IMR-90 (cell line): ENCODE measurements at places on chromosomes 5 and 9.

- H3K36me3 ChIP-seq = no peaks in the 10 kb centered on the region
- no peaks in the 10 kb centered on the region; the same call in 1 of the 2 replicates for H3K27me3 ChIP-seq
- no peak overlapping the region for H3K4me3 ChIP-seq
- H3K27ac ChIP-seq = no peak overlapping the region
- H3K4me1 ChIP-seq = no peaks in the 10 kb centered on the region
These were observed 112.5 kb upstream of the SELENOP start for GRCh38 chr5:42924226-42924625.

DNA sequence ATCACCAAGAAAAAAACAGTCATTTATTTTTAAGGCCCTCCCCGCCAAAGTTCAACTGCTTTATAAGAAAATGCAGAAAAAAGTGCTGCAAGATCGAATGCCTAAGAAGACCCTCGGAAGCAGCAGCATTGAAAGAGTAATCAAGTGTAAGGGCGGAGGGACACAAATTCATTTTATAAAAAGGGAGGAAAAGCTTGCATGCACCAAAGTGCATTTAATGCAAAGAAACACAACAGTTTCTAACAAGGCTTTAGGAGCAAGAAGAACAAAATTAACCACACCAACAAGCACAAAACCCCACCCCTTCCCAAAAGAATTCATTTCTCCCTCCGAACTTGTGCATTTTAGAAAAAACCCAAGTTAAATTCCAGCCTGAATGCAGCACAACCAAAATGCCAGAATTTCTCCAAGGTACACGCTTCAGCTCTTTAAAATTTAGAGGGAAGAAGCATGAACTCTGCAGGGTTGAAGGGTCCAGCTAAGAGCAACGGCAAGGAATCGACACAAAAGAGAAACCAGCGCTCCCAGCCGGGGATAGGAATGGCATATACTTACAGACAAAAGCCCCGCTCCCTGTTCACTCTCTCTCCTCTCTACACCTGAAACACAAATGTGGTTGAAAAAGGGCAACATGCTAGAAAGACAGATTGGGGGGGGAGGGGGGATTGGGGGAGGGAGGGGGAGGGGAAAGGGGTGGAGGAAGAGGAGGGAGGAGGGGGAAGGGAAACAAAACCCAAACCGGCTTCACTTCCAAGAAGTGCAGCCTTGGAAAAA lies at the start of gene NREP:
TSS of gene NREP (minus strand) at position 614 of the 774 bp plus-strand sequence. CDS start 1,422 bp downstream, outside the sequence.
- peak within 1 kb of the TSS; percentile 93 for H3K27ac ChIP-seq
- DNase-seq = no peak
- H3K4me1 ChIP-seq = peaks cover 2% of the 10 kb centered on the region
- peak within 1 kb of the TSS; percentile 95 for H3K4me3 ChIP-seq
- H3K36me3 ChIP-seq = no peaks in the 10 kb centered on the region

DNA sequence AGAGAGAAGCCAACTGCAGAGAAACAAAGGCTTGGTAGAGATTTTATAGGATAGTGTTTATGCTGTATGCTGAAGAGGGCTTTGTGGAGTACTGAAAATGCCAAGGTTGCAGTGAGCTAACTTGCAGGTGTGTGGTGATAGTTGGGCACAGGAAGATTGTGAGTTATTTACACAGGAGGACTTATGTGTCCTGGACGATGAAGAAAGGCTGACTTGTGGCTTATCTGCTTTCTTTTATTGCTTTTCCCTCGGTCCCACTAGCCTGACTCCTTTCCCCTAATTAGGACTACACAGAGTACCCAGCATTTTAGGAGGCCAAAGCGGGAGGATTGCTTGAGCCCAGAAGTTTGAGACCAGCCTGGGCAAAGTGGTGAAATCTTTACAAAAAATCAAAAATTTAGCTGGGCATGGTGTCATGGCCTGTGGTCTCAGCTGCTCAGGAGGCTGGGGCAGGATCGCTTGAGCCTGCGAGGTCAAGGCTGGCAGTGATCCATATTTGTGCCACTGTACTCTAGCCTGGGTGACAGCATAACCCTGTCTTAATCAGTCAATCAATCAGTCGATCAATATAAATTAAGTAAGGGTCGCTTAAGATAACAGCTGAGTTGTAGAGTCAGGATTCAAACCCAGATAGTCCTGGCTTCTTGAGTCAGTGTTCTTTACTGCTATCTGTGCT lies 61.9 kb downstream of the UBE2R2 start:
- H3K27me3 ChIP-seq = no peaks in the 10 kb centered on the region
- no peak for DNase-seq
- no peak overlapping the region for H3K27ac ChIP-seq
- H3K4me3 ChIP-seq = no peak overlapping the region
- H3K4me1 ChIP-seq = peaks cover 7% of the 10 kb centered on the region
- H3K36me3 ChIP-seq = no peaks in the 10 kb centered on the region

GRCh38 chr5:926417-927171 lies 33.9 kb downstream of the TRIP13 start:
- DNase-seq = no peak
- no peak overlapping the region for H3K27ac ChIP-seq
- peaks cover 16% of the 10 kb centered on the region for H3K27me3 ChIP-seq
- no peaks in the 10 kb centered on the region; the same call in 1 of the 2 replicates for H3K4me1 ChIP-seq
- H3K36me3 ChIP-seq = no peaks in the 10 kb centered on the region

- H3K27ac ChIP-seq = no peak overlapping the region
- no peaks in the 10 kb centered on the region for H3K27me3 ChIP-seq
- no peaks in the 10 kb centered on the region for H3K4me1 ChIP-seq
- DNase-seq = no peak
- no peak overlapping the region for H3K4me3 ChIP-seq
These were observed 11.7 kb downstream of the MLANA start for GRCh38 chr9:5902377-5902776.

- H3K4me1 ChIP-seq = no peaks in the 10 kb centered on the region; the same call in 1 of the 2 replicates
- no peak overlapping the region for H3K4me3 ChIP-seq
- DNase-seq = no peak
- no peaks in the 10 kb centered on the region for H3K27me3 ChIP-seq
- H3K36me3 ChIP-seq = no peaks in the 10 kb centered on the region
These were observed 411.9 kb upstream of the SLC30A5 start for GRCh38 chr5:68681929-68682328.

DNA sequence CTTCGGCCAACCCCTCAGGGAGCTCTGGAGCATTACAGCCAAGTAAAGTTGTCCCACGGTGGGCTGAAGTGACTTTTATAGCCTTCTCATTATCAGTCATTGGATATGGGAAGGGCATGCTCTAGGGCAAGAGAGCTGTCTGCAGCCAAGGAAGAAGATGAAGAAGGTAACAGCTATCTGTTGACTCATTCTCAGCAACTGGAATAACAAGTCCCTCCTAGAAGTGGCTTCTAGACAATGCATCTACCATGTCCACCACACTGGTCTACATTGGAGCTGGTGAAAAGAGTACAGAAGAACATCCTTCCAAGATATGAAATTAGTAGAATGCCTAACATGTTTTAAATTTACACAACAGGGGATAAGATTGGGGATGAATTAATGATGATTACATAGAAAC lies 524.2 kb downstream of the ACTL7B start:
- no peak for DNase-seq
- H3K36me3 ChIP-seq = no peaks in the 10 kb centered on the region
- no peaks in the 10 kb centered on the region for H3K4me1 ChIP-seq
- H3K27ac ChIP-seq = no peak overlapping the region
- no peak overlapping the region for H3K4me3 ChIP-seq

GRCh38 chr9:87742813-87743428 lies 17.0 kb downstream of the CTSL start:
- H3K4me3 ChIP-seq = no peak overlapping the region
- H3K27me3 ChIP-seq = peaks cover 4% of the 10 kb centered on the region
- H3K36me3 ChIP-seq = no peaks in the 10 kb centered on the region
- H3K4me1 ChIP-seq = no peaks in the 10 kb centered on the region
- DNase-seq = peak; percentile 12
- H3K27ac ChIP-seq = no peak overlapping the region

DNA sequence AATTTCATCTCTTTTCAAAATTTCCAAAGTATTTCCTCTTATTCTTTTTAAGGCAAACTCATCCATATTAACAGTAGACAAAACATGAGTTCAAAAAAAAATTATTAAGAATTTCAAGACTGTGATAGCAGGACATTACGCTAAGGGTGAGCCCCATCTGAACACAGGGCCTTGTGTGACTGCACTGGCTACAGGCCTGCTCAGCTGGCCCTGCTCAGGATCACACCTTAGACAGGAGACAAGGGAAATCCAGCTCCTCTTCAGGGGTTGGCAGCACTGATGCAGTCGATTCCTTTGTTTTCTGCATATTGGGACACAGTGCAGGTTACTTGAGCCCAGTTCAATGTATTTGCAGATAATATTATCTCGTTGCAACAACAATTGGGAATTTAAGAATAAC lies 444.7 kb downstream of the PLK2 start:
- H3K27ac ChIP-seq = no peak overlapping the region
- H3K4me3 ChIP-seq = no peak overlapping the region
- H3K4me1 ChIP-seq = peaks cover 2% of the 10 kb centered on the region
- no peak for DNase-seq
- no peaks in the 10 kb centered on the region for H3K27me3 ChIP-seq

DNA sequence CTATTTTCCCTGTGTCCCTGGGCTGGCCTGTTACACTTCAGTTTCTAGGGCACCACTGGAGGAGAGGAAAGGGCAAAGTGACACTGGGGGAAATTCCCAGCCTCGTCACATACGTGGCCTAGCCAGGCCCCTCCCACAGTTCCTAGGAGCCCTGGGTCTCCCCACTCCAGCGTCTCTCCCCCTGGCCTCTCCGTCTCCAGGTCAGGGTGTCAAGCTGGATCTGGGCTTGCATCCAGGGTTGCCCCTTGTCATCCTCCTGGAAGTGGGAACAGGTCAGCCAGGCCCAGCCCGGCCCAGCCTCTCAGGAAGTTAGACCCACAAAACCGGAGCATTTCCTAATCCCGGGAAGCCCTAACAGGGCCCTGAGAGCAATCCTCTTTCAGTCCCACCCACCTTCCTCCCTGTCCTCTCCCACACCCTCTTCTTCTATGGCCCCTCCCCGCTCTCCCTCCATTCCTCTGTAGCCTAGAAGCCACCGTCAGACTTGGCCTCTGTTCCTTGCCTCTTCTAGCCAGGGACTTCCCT lies 4.7 kb upstream of the TNIP1 start:
- H3K4me3 ChIP-seq = no peak overlapping the region
- no peaks in the 10 kb centered on the region for H3K27me3 ChIP-seq
- H3K4me1 ChIP-seq = peaks cover 8% of the 10 kb centered on the region; the same call in 1 of the 2 replicates
- H3K27ac ChIP-seq = peak overlapping the region; percentile 47; the same call in 1 of the 2 replicates

DNA sequence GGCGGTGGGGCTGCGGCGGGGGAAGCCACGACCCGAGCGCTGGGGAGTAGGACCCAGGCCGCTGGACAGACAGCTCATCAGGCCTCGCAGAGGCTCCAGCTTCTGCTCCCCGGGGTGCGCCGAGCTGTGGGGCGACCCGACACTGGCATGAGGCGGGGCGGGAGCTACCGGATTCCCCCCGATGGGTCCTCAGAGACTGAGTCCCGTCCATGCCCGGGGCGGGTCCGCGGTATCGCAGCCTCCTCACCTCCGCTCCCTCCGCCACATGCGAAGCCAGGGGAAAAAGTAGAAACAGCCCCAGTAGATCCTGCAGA lies 2.6 kb upstream of the CCL27 start:
- no peaks in the 10 kb centered on the region for H3K27me3 ChIP-seq
- H3K27ac ChIP-seq = peak overlapping the region; percentile 66
- peaks cover 3% of the 10 kb centered on the region for H3K36me3 ChIP-seq
- no peak for DNase-seq

GRCh38 chr5:42951293-42951840 lies 88.8 kb downstream of the ANXA2R start:
- peak overlapping the region; percentile 45 for H3K4me3 ChIP-seq
- peaks cover 2% of the 10 kb centered on the region; the same call in 1 of the 2 replicates for H3K36me3 ChIP-seq
- H3K27me3 ChIP-seq = no peaks in the 10 kb centered on the region
- H3K27ac ChIP-seq = peak overlapping the region; percentile 90
- DNase-seq = peak; percentile 43

- no peak overlapping the region for H3K4me3 ChIP-seq
- no peak for DNase-seq
- peaks cover 51% of the 10 kb centered on the region for H3K36me3 ChIP-seq
- no peak overlapping the region for H3K27ac ChIP-seq
These were observed 5.0 kb upstream of the MRNIP start for GRCh38 chr5:179863449-179864085.

DNA sequence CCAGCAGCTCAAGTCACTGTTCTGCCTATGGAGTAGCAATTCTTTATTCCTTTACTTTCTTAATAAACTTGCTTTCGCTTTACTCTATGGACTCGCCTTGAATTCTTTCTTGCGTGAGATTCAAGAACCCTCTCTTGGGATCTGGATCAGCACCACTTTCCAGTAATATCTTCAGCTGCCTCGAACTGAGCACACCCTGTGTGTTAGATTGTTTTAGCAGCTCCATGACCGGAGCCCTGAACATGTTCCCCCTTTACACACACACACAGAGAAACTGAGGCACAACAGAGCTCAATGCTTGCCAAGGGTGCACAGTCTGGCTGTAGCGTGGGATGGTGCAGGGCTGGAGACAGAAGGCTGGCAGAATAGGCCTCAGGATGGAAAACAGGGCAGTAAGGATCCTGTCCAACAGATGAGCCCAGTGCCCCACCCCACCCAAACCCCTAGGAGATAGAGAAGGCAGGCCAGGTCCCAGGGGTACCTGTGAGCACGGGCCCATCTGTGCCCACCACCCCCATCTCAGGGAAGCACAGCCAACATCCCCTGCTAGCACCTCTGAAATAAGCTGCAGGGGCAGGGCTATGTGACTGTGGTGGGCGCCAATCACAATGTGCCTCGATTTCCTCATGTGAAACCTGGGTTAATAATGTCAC lies 27.9 kb downstream of the BICD2 start:
- no peaks in the 10 kb centered on the region for H3K36me3 ChIP-seq
- H3K27me3 ChIP-seq = no peaks in the 10 kb centered on the region
- no peak overlapping the region for H3K4me3 ChIP-seq
- H3K27ac ChIP-seq = no peak overlapping the region
- peaks cover 14% of the 10 kb centered on the region for H3K4me1 ChIP-seq

GRCh38 chr5:1842004-1842819 lies 40.5 kb downstream of the IRX4 start:
- no peak for DNase-seq
- no peaks in the 10 kb centered on the region for H3K4me1 ChIP-seq
- no peak overlapping the region for H3K4me3 ChIP-seq
- no peaks in the 10 kb centered on the region for H3K36me3 ChIP-seq

DNA sequence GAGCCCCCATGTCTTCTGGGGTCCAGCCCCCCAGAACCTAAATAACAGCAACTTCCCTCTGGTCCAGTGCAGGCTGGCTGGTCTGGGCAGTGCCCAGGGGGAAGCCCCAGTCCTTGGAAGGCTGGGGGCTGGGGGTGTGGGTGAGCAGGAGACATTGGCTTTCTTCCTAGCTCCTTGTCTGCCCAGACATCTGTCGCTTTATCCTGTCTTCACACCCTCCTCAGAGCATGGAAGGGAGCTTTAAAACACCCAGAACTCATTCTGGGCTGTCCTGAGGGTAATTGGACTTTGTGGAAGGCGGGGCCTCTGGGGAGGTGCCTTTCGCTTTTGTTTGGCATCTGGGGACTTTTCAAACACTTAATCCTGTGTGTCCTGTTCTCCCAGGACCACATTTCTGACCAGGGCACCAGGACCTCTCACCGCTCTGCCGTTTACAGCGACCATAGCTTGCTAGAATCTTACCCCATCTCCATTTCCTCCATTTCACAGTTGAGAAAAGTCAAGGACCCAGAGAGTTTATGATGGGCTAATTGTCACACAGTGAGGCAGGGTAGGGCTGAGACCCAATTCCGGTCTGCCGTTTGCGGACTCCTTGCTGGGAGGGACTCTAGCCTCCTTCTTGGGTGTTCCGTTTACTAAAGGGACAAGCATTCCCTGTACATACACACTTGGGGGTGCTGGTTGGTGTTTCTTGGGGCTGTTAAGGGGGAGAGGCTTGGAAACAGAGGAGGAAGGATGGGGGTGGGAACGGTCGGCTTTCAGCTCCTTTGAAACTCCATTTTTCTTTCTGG lies 1.1 kb downstream of the GSN start:
- H3K36me3 ChIP-seq = peaks cover 2% of the 10 kb centered on the region; the same call in 1 of the 2 replicates
- H3K4me1 ChIP-seq = peaks cover 25% of the 10 kb centered on the region
- H3K27me3 ChIP-seq = no peaks in the 10 kb centered on the region
- no peak for DNase-seq
